Upper lobe of right lung (tissue), 1 donor: ENCODE measurements at places on chromosomes 1 and 21. TPM values are rescaled to one million over a fixed set of nuclear protein-coding genes. Genes with fewer than 3 reads are reported as not detected.

Gene NT5C1A
- 0.49 TPM for total RNA-seq

Gene CFHR4
- not detected for total RNA-seq

Gene RBM15
- 22.1 TPM for total RNA-seq

Gene UTS2
- not detected for total RNA-seq

Gene FABP3
- 63.6 TPM for total RNA-seq

Gene PSRC1
- total RNA-seq, result 2.9 TPM

Gene OLIG2
- total RNA-seq, result not detected

Gene AMY1A
- 1.6 TPM for total RNA-seq

Gene LEFTY1
- 0.35 TPM for total RNA-seq

Gene GPR52
- total RNA-seq, result 1.9 TPM

Gene GPR61
- not detected for total RNA-seq

Gene LCE1B
- not detected for total RNA-seq

Gene NUF2
- total RNA-seq, result 0.64 TPM

Gene GAS5
- 310 TPM for total RNA-seq

Gene NTMT2
- total RNA-seq, result not detected

Gene CELF3
- total RNA-seq, result not detected

Gene OR2L8
- not detected for total RNA-seq

Gene KIF26B
- total RNA-seq, result 3.4 TPM
